ENCODE measurements at places on chromosomes 11 and 22.

GRCh38 chr11:106202935-106203620 is 125.6 kb downstream of the AASDHPPT start:
- H3K4me1 ChIP-seq = no peaks in the 10 kb centered on the region
- no peaks in the 10 kb centered on the region for H3K27me3 ChIP-seq
- DNase-seq = no peak
- no peaks in the 10 kb centered on the region for H3K36me3 ChIP-seq

DNA sequence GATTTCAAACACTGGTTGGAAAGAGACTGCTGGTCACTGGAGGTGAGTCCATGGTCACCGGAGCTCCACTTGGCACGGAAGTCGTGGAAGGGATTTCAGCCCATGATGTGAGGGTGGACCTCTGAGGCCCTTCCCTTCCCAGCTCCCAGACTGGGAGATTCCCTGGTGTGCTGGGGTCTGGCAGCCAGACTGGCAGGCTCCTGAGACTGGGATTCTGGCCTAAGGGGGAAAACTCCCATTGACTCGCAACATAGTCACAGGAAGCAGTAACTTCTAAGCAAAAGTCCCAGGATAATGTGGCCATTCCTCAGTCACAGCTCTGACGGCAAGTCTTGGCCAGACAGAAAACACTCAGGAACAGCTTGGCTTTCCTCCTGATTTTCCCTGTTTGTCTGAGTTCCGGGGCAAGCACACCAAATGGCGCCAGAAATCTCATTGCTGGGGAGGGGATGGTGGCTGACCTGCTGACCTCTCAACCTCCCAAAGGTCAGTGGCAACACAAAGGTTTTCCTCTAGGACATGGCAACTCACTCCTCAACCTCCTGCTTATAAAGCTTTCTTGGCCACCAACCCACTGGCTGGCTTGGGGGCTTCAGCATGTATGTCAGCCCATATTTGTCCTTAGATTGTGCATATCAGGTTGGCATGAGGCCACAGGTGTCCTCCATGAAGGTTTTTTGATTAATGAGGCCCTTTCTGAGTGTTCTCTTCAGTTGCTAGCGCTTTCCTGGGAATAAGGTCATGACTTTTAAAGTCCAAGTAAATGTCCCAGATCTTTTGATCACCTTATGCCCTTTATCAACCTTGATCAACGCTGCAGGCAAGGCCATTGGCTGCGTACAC is 99.5 kb downstream of the CCDC81 start:
- H3K4me3 ChIP-seq = no peak overlapping the region
- H3K27ac ChIP-seq = peak overlapping the region; percentile 71
- no peak for DNase-seq
- no peaks in the 10 kb centered on the region for H3K36me3 ChIP-seq

- no peak for DNase-seq
- H3K27ac ChIP-seq = no peak overlapping the region
- no peak overlapping the region for H3K4me3 ChIP-seq
- H3K36me3 ChIP-seq = no peaks in the 10 kb centered on the region
- H3K4me1 ChIP-seq = no peaks in the 10 kb centered on the region
These were observed 8.4 kb downstream of the MIAT start for GRCh38 chr22:26665813-26666231.

DNA sequence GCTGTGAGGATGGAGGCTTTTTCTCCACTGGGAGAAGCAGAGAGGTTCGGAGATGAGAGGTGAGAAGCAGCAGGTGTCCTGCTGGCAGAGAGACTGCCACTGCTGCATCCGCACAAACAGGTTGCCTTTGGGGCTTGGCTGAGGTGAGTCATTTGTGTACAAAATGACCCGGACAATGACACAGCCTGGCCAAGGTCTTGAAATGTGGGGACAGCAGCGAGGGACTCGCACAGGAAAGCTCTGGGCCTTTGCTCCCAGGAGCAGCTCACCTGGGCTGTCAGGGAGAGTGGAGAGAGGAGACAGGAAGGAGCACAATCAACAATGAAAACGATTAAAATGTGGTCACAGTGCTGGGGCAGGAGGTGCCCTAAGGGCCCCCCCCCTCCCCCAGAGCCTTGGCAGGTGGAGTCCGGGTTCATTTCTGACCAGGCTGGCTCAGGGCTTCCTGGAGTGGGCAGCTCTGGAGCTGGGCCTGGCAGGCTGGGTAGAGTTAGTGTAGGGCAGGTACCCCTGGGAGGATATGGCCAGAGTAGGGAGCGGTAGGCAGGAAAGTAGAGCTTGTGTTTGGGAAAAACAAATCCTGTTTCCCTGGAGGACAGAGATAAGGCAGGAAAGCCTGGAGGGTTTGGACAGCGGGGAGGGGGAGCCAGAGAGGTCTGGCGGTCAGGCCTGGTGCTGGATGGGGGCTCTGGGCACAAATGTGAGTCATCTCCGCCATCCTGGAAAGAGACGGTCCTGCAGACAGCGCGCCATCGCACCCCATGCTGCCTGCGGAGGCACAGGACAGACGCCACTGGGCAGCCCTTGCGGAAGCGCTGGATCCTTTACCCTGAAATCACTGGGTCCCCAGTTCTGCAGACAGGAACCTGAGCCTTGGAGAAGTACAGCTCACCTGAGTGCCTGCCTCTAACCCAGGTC is 37.8 kb upstream of the CELSR1 start:
- no peak overlapping the region for H3K4me3 ChIP-seq
- H3K27me3 ChIP-seq = no peaks in the 10 kb centered on the region
- peak; percentile 14 for DNase-seq
- H3K36me3 ChIP-seq = no peaks in the 10 kb centered on the region

DNA sequence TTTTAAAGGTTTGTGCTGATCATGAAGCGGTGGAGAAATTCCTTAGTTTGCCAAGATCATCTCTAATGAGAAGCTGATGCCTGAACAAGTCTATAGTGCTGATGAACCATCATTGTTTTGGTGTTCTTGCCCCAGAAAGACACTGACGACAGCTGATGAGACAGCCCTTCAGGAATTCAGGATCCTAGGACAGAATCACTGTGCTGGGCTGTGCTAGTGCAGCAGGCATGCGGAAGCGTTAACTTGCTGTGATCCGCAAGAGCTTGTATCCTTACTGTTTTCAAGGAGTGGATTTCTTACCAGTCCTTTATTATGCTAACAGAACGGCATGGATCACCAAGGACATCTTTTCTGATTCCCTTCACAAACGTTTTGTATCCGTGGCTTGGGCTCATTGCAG is 104.1 kb downstream of the TBC1D22A start:
- H3K4me1 ChIP-seq = no peaks in the 10 kb centered on the region
- no peak overlapping the region for H3K27ac ChIP-seq

Measured in gastrocnemius medialis (tissue), 4 donors.